BJ (cell line): ENCODE measurements at places on chromosomes 12 and 14.
A peak's percentile ranks its signal among the peaks of the same experiment; 100 is the strongest.

- no peak for DNase-seq
Observed at GRCh38 chr14:103078420-103078749, 5.6 kb upstream of the LBHD2 start.

GRCh38 chr14:20197459-20197858, 6.8 kb downstream of the OR11G2 start:
- no peak for DNase-seq

DNA sequence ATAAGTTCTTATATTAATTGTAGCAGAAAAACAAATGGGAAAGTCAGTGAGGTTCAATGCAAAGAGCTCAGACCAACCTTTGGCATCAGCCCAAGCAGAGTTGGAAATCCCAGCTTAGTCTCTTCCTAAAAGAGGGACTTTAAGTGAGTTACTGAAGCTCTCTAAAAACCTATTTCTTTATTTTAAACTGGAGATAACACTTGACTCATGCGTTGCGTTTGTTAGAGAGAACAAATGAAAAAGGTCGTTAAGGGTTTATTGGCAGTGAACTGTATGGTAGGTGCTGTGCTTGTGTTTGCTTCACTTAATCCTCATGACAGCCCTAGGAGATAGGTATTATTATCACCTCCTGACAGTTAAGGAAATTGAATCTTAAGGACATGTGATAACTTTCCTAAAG, 396.5 kb downstream of the RAD51B start:
- no peak for DNase-seq

DNA sequence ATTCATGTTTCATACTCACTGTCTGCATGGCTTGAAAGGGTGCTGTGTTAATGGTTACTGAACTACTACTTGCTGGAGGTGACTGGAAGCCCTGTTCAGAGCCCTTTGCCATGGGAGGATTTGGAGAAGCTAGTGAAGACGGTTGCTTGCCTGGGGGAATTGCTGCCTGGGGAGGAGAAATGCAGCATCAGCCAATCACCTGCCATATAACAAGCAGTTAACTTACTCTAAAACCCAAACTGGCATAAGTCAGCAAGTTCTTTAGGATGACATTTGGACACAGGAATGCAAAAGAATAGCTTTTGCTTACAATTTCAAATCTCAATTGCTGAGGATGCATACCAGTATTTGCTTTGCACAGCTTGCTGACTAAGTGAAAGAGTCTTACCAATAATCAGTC, 23.4 kb upstream of the IPO8 start:
- DNase-seq: peak; percentile 65
